ENCODE measurements at places on chromosomes 3 and 15.
A peak's percentile ranks its signal among the peaks of the same experiment; 100 is the strongest.

DNA sequence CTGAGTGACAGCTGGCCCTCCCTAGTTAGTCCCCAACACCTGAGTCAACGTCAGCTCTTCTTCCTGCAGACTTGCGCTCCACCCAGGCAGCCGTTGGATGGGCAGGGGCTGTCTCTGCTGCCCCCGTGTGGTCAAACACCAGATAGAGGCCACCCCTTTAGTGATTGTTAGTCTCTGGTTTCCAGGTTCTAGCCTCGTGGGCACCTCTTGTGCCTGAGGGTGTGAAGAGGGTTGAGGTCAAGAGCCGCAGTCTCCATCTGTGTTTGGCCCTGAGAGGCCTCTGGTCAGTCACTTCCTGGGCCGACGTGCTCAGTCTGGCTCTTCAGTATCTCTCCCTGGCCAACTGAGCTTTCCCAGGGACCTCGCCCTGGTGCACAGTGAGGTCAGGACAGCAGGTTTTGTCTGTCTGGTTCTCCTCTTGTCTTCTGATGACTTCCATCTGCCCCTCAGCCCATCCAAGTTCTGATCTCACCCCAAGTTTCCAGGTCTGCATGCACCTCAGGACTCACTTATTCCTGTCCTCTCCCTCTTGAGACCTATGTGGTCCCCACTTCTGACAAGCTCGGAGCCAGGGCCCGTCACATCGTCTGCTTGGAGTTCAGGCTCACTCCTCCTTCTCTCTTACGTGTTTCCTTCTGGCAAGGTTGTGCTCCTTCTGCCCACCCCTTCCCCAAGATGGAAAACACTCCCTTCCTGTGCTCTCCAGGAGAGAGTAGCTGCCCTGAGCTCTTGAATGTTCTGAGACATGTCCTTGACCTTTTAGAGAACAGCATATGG lies 20.9 kb downstream of the CD276 start:
- DNase-seq: no peak

DNA sequence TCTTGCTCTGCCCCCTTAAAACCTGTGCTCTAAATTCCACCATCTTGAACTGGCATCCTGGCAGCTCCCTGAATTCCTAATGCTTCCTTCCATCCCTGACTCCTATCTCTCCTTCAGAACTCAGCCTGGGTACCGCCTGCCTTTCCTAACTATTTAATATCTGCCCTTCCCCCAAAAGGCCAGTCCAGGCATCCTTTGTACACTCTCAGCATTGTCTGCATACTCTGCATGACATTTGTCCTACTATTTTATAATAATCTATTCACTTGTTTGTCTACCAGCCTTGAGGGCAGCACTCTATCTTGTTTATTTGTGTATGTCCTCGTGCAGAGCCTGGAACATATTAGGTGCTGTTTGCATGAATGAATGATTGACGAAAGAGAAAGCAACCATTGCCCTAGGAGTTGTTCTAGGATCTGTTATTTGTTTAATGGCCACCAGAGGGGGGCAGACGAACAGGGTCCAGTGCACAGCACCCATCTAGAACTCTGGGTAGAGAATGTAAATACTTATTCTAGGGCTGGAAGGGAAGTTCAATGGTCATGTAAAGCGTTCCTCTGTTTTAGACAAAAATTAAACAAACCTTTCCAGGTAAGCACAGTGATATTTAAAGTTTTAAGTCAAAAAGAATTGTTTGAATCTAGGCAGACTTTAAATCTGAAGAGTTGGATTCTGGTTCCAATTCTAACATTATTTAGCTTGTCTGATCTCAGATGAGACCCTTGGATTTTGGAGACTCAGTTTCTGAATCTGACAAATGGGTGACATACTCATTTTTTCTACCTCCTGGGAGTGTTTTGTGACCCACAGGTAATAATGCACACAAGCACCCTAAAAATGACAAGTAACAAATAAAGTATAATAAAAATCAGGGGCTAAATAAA lies 125.8 kb upstream of the GALNT15 start:
- DNase-seq: peak; percentile 62

- no peak for DNase-seq
These were observed 20.5 kb upstream of the SELENOT start for GRCh38 chr3:150582620-150583019.

GRCh38 chr15:63070681-63071129 lies 28.2 kb downstream of the TPM1 start:
- DNase-seq: no peak

DNA sequence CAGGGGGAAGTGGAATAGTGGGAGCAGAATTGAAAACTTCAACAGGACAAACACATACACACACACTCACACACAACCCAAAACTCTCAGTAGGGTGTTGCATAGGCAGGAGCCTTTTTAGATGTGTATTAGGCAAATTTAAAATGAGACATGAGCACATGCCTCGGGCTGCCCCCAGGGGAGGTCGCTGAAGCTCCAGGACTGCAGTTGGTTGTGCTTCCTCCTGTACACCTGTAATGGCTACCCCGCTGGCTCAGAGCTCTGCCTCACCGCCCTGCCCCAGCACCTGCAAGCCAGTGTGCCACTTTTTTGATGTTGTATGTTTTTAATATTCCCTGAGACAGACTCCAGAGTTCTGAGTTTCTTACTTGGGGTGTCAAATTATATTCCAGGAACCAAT lies 303.4 kb upstream of the NR2E3 start:
- no peak for DNase-seq

- no peak for DNase-seq
These were observed 49.2 kb upstream of the P3H2 start for GRCh38 chr3:190169877-190170276.

DNA sequence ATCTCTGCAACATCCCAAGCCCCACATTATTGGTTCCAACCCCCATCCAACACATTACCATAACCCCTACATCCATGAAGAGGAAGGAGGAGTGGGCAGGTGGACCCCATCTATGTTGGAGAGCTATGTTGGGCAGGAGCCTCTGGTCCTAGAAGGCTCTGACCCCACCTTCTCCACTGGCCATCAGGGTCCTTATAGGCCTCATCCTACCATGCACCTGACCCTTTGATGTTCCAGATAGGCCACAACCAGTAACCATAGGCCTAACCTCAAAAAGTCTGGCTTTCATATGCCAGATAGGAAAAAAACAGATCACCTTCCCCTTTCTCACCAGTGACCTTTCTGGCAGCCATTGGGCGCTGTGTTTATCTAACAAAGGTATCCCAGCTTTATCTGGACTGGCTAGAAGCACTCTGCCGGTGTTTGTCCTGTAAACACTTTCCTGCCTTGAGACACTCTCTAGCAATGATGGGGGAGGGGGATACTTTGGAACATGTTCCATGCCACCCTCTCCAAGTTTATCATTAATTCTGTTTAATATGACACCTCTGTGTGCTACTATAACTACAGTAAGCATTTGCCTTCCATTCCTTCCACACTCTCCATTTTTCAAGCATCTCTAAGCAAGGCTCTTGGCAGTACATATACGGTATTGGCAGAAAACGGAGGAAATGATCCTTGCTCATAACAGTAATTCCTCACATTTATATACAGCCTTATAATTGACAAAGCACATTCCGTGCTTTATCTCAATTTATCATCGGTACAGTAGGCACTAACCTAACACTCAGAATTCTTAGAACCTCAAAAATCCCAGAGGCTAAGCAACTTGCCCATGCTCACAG lies 377.1 kb downstream of the VPS13C start:
- no peak for DNase-seq

GRCh38 chr15:41583795-41584194 lies 24.8 kb downstream of the TYRO3 start:
- no peak for DNase-seq

DNA sequence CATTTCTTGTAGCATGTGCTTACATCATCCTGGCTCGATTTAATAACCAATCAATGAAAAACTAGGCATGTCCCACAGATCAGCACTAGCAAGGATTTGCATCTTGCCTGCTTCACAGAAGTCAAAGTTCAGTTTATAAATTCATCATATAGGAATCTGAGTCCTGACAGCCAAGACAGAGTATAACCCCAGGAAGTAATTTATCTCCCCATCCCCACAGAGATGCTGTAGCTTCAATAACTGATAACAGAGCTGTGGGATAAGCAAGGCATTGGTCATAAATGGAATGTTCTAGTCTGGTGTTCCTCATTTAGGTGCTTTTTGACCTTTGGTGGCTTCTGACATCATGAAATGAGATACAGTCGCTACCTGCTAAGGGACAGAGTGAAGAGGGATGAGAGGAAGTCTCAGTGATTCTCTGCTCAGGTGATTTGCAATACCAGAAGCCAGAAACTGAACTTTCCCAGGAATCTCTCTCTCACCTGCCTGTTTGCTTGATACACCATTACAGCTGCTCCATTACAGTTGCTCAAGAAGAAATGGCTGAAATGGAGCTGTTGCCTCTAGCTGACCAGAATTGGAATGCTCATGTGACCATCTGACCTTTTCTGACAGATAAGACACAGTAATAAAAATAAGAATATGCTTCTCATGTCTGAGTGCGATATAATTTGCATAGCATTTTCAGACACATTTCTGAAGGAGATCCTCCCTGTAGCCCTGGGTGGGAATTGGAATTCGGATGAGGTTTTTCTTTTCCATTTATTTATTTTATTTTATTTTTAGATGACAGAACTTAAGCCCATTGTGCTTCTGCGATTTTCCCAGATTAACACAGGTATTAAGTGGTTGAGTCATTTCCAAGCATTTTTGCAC lies 217.1 kb upstream of the KCNMB2 start:
- DNase-seq: no peak

All from astrocyte of the cerebellum (primary cell).